ENCODE measurements at places on chromosomes 7 and 10. TPM values are rescaled to one million over a fixed set of nuclear protein-coding genes. Genes with fewer than 3 reads are reported as not detected.

FERD3L gene
- total RNA-seq = not detected

SHH gene
- total RNA-seq = under 0.01 TPM

ADD3 gene
- 226 TPM for total RNA-seq

COA1 gene
- 29.4 TPM for total RNA-seq

NFE2L3 gene
- total RNA-seq = 10.3 TPM

EN2 gene
- total RNA-seq = not detected
